ENCODE measurements at places on chromosomes 5 and 9.

DNA sequence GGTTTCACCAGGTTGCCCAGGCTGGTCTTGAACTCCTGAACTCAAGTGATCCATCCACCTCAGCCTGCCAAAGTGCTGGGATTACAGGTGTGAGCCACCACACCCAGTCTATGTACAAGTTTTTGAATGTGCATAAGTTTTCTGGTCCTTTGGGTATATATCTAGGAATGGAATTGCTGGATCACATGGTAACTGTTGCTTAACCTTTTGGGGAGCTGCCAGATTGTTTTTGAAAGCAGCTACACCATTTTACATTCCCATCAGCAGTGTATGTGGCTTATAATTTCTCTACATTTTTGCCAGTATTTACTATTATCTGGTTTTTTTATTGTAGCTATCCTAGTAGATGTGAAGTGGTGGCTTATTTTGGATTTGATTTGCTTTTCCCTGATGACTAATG is 8.9 kb upstream of the LNPEP start:
- no peak for DNase-seq

GRCh38 chr5:103645816-103646215 is 83.2 kb upstream of the NUDT12 start:
- no peak for DNase-seq

DNA sequence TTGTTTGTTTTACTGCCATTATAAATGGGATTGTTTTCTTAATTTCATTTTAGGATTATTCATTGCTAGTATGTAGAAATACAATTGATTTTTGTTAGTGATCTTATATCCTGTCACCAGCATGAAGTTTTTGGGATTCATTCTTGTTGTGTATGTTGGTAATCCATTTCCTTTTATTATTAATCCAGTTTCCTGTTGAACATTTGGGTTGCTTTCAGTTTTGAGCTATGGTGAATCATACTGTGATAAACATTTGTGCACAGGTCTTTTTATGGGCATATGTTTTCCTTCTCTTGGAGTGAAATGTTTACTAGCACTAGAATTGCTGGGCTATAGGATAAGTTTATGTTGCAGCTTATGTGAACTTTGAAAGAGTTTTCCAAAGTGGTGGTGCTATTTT is 69.6 kb downstream of the MAN2A1 start:
- DNase-seq: no peak

GRCh38 chr5:139131465-139131864 is 66.7 kb downstream of the SIL1 start:
- DNase-seq: no peak

DNA sequence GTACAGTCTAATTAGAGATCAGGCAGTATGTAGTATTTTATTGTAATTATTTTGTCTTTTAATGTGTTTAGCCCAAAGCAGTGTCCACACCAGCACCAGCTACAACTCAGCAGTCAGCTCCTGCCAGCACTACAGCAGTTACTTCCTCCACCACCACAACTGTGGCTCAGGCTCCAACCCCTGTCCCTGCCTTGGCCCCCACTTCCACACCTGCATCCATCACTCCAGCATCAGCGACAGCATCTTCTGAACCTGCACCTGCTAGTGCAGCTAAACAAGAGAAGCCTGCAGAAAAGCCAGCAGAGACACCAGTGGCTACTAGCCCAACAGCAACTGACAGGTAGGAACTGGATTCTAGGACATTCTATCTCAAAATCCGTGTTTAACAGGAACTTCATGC is 23.2 kb downstream of the RAD23B start:
- DNase-seq: no peak

DNA sequence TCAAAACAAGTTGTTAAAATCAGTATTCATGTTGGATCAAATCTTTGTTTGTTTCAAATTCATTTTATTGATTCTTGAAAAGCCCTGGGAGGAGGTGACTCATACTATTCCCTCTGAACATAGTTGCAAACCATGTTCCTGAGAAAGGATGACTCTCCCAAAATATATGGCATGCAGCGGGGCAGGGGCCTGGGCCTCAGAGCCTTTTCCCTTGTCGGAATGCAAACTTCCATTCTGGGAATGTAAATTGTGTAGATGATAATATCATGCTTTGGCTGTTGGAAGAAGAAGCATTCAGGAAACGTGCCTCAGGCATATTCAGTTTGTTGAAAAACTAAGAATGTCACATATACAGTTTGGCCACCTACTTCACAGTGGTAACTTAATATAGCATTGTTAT is 242.0 kb downstream of the AUH start:
- no peak for DNase-seq

DNA sequence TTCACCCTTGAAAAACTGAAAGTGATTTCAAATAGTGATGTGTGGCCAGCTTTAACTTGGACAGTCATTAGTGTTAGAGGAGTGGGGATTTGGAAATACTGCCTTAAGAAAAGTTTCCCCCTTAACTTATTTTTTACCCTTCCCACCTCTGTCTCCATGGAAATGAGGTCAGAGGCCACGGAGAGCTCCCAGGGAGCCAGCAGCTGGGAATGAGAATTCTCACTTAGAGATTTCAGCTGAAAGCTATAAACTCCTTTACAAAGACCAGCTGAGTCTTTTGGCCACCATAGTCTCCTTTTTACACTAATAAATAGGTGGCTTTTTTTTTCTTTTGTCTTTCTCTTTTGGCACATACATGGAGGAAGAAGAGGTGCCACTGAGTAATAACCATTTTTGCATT is 45.7 kb upstream of the PIK3R1 start:
- DNase-seq: no peak

DNA sequence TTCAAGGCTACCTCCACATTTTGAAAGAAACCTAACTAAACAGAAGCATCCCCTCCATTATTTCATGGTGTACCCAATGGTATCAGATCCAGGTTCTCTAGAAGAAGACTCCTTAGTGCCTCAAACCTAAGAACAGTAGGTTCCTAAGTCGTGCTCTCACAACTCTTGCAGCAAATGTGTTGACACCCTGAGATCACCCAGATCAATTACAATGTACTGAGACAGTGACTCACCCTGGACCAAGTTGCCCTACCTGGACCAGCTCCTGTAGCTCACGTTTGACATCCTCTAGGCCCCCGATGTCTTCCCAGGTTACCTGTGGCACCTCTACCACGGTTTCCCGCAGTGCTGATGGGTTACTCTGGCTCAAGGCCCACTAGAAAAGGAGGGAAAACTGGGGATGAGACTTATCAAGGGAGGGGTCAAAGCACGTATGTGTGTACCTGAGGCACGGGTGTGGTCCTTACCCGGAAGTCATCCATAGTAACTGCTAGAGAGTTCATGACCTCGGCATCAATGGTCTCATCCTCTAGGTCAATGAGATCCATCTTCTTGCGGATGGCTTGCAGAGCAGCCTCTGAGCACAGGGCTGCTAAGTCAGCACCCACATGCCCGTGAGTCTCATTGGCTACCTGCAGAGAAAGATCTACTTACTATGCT is 11.7 kb downstream of the VCP start:
- DNase-seq: no peak

GRCh38 chr5:78603636-78604175 is 44.9 kb downstream of the LHFPL2 start:
- DNase-seq: no peak

DNA sequence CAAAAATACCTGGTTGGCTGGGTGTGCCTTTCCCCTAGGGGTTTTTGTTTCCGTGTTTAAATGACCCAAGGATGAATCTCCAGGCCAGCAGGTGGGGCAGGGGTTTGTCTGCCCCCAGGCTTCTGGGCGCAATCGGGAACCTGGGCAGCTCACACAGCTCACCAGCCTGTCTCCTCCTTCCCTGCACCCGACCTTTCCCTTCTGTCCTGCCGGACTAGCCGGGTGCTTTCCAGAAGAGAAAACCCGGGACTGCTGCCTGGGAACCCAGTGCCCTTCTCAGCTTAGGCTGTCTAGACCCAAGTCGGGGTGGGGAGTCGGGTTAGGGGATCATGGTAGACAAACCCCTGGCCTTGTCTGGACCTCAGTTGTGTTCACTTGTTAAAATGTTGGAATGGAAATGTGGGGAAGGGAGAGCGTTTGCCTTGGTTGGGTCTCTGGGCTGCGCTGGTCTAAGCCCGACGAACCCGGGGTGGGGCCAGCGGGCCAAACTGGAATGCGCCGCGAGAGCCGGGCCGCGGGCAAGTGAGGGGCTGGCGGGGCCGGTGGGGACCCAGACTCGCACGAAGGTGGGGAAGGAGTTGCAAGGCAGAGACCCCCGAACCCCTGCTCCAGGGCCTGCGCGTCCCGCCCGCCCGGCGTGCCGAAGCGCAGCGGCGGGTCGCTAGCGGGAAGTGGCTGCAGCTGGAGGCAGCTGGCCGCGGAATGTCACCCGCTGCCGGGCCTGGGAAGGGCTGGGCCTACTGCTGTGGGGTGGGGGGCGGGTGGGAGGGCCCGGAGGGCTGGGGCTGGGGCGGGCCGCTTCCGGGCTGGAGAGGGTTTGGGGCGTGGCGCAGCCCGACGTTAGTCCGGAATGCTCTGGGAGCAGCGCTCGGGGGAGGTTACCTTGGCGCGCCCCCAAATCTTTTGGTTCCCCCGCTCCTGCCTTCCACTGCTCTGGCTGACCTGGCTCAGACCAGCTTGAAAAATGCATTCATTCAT is 84.6 kb downstream of the DAB2IP start:
- peak; percentile 9 for DNase-seq
